Stimulated activated CD8-positive, alpha-beta memory T cell treated with anti-CD3 and anti-CD28 coated beads, Interleukin-15, amount 100 ng/mL, for 1 hour (primary cell): ENCODE measurements at places on chromosomes 1 and 21.

GRCh38 chr1:182255494-182255893, 136.1 kb downstream of the GLUL start:
- DNase-seq: no peak

DNA sequence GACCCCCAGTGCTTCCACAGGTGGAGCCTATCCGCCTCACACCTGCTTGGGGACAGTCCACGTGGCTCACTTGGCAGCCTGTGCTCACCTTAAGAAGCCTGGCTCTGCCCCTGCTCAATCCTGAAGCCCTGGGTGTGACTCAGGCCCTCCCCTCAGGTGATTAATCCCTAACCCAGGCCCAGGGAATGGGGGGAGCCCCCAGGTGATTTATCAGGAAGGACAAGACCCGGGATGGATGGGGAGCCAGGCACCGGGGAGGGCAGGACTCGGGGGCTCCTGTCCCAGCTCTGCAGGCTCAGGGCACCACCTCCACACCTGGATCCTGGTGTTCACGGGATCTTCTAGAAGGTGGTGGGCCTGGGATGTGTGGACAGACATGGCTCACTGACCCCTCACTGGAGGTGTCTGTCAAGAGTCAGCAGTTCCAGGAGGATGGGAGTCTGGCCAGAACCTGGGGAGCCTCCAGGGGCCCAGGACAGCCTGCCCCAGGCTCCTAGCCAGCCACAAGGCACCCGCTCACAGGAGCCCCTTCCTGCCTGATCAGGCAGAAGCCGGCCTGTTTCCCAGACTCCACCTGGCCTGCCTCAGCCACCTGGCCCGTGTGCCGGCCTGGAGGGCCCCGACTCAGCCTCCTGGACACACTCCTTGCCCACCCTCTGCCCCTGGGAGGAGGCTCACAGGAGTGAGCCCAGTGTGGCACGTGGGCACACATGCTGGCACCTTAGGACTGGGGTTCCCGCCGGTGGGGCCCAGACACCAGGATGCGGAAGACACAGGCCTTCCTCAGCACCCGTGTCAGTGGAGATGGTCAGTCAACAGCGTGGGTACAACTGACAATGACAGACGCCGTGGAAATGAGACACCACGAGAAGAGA, 38.6 kb upstream of the COL6A1 start:
- no peak for DNase-seq

GRCh38 chr1:25675729-25676476, 59.3 kb downstream of the MAN1C1 start:
- DNase-seq: peak; percentile 35

DNA sequence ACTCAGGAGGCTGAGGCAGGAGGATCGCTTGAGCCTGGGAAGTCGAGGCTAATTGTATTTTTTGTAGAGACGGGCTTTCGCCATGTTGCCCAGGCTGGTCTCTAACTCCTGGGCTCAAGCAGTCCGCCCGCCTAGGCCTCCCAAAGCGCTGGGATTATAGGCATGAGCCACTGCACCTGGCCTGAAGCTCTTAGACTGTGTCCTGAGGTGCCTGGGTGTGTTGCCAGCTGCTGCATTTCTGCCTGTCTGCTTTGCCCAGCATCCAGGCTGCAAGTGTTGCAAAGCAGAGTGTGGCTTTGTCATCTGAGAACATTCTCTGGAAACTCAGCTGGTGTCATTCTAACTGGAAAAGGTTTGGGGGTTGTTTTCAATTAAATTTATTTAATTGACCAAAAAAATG, 105.0 kb downstream of the HUNK start:
- no peak for DNase-seq

GRCh38 chr1:46041974-46042373, 90.5 kb downstream of the PIK3R3 start:
- DNase-seq: no peak

GRCh38 chr1:182299728-182300616, 91.6 kb downstream of the GLUL start:
- DNase-seq: no peak

DNA sequence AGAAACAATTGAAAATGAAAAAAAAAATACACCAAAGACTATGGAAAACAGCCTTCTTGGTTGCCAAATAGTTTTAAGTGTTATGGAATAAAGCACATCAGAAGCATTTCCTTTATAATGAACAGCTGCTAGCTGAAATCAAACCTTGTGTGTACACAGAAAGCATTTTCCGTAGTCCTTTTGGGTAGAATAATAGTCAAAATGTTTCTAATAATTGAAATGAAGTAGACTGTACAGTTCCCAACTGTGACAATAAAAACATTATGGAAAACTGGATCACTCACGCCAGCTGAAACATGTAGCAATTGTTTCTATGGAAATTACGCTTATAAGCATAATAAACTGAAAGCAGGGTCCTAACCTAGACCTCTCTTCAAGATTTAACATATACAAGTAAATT, 856.3 kb upstream of the B3GALT2 start:
- DNase-seq: no peak

DNA sequence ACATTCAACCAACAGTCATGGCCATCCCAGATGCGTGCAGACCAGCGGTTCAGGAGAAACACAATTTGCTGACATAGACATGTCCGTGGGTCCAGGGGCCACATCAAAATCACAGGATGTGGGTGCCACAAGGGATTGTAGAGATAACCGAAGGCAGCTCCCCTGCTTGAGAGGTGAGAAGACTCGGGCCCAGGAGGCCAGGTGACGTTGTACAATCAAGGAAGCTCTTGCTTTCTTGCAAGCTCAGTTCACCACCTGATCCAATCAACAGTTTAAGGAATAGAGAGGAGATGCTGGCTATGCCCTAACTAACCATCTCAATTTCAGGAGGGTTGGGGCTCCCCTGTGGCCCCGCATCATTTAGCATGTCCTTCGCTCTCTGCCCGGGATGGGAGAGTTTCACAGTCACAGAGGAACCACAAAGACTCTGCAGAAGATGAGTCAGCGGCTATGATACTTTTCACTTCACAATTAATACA, 19.5 kb downstream of the UBASH3A start:
- DNase-seq: no peak

DNA sequence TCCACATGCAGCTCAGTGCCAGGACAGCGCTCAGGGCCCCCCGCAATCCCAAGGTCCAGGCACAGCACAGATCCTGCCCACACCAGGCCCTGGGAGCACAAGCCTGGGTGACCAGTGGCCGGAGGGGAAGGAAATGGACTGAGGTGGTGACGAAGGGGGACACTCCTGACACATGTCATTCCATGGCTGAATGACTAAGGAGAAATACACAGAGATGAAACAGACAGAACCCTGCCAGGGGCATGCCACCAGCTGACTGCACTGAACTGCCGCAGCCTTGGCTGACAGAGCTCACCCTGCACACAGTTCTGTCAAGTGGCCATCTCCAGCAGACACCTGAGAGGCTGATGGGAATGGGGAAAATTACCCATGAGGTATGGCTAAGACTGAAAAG, 56.1 kb downstream of the HSF2BP start:
- DNase-seq: no peak

DNA sequence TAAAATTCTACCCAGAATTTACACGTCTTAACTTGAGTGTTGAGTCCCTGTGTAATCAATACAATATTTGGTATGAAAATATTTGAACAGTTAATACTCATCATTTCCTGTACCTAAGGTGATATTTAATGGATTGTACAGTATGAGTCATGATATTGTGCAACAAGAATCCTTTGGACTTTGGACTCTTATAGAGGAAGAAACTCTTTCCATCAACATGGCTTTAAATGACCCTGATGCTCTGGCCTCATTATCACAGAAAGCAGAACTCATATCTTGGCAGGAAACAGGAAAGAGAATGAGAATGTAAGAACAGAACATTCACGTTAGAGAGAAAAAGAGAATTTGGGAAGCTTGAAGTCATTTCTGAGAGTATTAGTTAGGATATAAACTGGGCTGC, 168.8 kb upstream of the B3GALT2 start:
- DNase-seq: no peak

DNA sequence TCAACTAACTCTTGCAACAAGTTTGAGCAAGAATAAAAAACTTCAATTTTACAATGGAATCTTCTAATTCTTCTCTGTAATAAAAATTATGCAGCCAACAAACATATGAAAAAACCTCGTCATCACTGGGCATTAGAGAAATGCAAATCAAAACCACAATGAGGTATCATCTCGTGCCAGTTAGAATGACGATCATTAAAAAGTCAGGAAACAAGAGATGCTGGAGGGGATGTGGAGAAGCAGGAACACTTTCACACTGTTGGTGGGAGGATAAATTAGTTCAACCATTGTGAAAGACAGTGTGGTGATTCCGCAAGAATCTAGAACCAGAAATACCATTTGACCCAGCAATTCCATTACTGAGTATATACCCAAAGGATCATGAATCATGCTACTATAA, 327.5 kb upstream of the LYPLAL1 start:
- DNase-seq: no peak

- DNase-seq: peak; percentile 18
These were observed 29.7 kb upstream of the KIRREL1 start for GRCh38 chr1:157963713-157964112.

GRCh38 chr21:29007810-29008209, 11.3 kb downstream of the RWDD2B start:
- DNase-seq: no peak

DNA sequence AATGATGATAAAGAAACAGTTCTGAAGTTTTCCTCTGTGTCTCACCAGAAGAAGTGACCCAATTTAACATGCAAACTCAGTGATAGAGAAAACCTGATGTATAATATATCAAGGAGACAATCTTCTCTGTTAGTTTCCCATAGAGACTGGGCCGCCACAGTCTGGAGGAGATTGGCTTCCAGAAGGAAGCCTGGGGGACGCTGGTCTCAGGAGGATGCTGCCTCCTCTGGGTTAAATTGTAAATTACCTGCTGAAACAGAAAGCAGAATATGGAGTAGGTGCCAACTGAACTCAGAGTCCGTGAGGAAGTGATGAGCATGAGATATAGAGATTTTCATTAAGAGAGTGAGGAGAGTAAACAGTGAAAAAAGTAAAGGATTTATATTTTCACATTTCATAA, 15.8 kb downstream of the OR14I1 start:
- no peak for DNase-seq

GRCh38 chr1:225859151-225859550, 23.0 kb downstream of the TMEM63A start:
- no peak for DNase-seq

GRCh38 chr1:51708911-51709760, 92.2 kb downstream of the OSBPL9 start:
- DNase-seq: no peak

DNA sequence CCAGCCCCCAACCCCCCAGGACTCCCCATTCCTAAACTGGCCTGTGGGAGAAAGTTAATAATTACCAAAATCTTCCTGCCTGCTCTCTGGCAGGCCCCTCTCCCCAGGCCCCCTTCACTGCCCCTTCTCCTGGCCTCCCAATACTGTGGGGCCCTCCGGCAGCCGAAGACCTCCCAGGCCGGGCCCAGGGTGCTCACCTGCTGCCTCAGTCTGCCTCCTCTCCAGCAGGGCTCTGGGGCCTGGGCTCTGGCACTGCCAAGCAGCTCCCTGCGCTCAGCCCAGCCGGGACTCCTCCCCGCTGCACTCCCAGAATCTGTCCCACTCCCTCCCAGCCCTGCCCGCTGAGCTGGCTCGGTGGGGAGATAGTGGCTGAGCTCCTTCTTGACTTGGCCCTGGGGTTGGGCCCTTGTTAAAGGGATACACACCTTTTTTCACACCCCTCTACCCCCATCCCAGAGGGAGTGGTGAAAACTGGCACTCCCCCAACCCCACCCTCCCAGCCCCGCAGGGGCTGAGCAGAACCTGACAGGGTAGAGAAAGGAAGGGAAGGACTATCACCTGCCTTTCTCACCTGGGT, at the start of gene S100A16:
Gene S100A16, minus strand, starts transcription at position 383 of the 577 bp plus-strand sequence. CDS start 4,986 bp downstream, outside the sequence.
- DNase-seq: no peak

DNA sequence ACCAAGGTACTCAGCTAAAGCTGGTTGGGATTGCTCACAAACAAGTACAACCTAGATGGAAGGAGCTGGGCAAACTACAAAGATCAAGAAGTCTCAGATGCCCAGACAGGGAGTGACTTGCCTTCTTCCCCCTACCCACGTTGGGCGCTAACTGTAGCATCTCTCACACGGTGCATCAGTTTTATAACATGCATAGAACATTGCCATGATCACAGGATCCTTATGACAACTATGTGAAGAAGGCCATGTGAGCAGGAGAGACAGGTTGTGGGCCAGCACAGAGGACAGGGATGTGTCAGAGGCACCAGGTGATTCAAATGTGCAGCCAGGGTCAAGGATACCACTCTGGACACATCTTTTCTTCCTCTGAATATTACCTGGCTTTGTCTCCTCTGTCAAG, 28.3 kb upstream of the CYP4B1 start:
- DNase-seq: no peak

DNA sequence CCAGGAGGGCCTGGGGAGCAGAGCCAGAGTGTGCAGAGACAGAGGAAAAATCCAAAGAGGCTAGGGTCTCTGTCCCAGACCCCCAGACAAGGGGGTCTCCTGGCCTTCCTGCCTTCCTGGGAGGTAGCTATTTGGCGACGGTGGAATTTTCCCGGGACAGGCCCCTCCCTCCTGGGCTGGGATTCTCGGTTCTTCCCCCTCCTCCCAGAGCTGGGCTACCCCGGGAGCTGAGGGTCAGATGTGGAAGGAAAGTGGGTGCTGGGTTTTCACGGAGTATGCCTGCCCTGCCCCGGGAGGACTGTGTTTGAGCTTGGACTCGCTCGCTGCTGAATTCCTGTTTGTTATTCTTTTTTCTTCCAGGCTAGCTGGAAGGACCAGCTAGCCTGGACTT, 759 bp downstream of the AMPD2 start:
- no peak for DNase-seq

GRCh38 chr1:186550832-186551231, 89.9 kb upstream of the PDC start:
- DNase-seq: no peak
